HuH-7 (cell line): ENCODE measurements at places on chromosomes 16 and 17.

DNA sequence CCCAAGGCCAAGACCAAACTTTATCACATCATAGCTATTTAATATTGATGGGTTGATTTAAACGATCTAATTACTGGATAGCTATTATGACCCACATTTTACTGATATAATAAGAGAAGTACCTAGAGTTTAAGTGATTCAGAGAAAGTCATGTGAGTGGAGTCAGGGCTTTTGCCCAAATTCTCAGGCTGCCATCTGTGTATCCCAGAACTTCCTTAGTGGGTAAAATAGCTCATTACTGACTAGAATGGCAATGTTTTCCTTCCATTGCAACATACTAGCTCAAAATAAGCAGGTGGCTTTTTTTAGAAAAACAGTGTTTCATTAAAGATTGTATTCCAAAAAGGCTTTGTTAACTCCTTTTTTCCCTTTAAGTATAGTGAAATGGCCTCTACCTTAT, 113.9 kb upstream of the MAF start:
- no peak for DNase-seq

DNA sequence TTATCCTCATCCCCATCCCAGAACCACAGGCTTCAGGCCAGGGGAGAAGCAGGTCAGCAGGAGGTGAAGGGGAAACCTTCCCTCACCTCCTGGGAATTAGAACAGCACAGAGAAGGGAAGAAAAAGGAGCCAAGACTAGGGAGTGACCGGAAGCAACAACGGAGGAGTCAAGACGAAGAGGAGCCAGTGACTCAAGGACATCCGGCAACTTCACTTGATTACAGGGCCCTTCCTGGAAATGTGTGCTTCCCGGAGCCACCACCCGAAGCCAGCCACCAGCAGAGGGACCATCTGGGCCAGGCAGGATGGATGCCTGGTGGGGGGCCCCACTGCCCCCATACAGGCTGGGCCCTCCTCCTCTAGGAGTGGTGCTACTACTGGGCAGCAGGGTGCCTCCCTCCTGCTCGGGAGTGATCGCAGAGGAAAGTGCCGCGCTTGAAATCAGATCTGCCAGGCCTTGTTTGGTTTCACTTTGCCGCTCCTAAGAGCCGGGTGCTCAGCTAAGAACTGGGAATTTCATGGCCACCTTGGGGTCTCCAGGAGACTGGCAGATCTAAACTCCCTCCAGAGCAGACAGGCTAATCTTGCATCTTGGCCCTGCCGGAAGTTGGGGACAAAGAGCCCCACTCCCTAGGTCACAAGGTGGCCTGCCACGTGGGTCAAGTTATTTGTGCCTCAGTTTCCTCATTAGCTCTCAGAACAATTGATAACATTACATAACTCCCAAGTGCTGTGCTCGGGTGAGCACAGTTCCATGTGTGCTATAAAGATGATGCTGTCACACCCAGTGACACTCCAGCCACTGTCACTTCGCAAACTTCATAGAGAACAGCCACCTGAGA, 6.6 kb downstream of the CDC42EP4 start:
- no peak for DNase-seq

DNA sequence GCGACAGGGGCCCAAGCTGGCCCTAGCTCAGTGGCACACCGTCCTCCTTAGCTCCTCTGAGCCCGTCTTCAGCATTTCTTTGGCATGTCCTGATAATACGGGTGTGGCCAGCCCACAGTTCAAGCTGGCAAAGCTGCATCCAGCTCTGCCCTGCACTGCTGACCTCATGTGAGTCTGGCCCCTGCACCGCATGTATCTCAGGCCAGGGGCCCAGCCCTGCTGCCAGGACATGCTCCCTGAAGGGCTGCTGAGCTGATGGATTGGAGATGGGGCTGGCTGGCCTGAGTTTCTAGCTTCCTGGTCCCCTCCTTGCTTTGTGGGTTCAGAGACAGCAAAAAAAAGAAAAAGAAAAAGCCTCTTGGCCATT, 2.4 kb downstream of the DOC2B start:
- no peak for DNase-seq

DNA sequence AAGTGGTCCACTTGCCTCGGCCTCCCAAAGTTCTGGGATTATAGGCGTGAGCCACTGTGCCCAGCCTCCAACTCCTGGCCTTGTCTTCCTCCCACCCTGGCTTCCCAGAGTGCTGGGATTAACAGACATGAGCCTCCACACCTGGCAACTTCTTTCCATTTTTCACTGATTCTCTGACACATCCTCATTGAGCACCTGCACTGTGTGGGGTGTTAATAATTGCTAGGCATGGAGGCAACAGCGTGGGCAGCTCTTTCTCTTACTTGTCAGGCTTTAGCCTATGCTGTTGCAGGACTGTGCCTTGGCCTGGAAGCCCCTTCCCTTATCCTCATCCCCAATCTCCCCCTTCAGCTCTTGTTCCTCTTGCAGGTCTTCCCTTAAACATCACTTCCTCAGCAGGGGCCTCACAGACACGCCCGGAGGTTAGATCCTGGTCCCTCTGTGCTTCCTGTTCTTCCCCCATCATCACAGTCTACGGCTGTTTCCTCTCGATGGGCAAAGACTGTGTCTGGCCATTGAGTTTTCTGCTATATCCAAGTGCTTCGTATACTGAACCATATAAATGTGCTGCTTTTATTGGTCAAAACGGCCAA, 7.9 kb downstream of the QPRT start:
- no peak for DNase-seq

GRCh38 chr16:86939609-86940008, 361.3 kb downstream of the FOXL1 start:
- DNase-seq: no peak

DNA sequence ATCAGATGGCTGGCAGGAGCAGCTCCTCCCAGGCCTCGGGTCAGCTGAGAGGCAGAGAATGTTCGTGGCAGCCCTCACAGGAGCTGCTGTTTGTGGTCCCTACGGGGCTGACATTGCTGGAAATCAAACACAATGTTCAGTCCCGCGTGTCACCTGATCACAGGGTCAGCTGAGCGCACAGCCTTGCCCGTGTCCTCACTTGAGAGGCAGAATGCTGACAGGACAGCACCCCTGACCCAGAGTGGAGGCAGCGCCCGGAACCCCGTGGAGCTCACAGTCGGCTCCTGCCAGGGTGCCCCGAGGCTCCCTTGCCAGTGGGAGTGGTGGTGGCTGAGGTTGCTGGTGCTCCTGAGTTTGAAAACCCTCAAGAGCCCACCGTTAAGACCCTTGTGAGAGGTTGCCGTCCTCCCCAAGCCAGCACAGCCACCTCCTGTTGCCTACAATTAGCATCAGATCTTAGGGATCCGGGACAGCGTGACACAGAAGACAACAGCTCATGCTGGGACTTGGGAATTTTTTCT, 3.6 kb upstream of the CHMP6 start:
- no peak for DNase-seq

DNA sequence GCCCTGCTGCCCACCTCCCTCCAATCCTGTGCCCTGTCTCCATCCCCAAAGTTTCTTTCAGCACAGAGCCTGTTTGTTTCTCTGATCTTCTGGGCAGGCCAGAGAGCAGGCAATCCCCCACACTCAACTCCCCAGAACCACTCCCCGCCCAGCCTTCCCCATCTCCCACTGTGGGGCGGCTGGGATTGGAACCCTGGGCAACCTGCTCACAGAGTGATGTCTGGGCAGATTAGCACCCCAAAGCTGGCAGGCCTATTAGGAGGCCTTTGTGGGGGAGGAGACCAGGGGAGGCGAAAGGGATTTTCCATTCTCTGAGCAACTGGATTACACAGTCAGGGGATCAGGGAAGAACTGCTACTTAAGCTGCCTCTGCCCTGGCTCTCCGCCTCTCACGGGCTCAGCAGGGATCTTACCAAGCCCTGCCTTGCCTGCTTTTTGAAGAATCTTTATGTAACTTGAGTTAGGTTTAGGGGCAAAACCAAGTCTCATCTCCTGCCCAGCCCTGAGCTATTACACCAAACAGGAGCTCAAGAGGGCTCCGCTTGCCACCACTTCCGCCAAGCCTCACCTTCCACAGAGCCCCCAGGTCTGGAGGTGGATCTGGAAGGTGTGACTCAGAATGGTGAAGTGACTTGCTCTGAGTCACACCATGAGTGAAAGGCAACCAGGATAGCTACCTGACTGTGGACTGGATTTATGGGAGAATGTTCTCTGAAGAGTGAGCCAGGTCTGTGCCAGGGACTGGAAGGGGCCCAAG, 16.0 kb upstream of the LHX1 start:
- no peak for DNase-seq

- DNase-seq: no peak
Observed at GRCh38 chr16:28981517-28981916, 3.3 kb upstream of the LAT start.

DNA sequence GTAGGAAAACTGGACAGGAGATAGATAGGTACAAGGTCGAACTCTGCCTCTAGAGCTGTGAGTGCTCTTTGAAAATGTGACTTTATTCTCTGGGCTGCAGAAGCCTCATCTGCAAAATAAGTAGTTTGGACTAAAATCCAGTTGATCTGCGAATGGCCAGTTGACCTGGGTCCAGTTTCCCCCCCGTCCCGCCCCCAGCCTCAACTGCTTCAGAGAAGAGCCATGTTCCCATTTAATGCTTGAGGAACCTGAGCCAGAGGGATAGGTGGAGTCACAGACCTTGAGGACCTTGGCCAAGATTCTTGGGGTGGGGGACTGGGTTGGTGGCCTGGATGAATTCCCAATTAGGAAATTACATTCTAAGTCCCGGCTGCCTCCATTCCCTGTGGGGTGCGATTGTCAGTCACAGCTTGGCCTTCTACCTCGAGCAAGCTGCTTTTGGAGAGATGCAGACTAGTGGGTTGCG, 14.1 kb downstream of the TBX2 start:
- no peak for DNase-seq

DNA sequence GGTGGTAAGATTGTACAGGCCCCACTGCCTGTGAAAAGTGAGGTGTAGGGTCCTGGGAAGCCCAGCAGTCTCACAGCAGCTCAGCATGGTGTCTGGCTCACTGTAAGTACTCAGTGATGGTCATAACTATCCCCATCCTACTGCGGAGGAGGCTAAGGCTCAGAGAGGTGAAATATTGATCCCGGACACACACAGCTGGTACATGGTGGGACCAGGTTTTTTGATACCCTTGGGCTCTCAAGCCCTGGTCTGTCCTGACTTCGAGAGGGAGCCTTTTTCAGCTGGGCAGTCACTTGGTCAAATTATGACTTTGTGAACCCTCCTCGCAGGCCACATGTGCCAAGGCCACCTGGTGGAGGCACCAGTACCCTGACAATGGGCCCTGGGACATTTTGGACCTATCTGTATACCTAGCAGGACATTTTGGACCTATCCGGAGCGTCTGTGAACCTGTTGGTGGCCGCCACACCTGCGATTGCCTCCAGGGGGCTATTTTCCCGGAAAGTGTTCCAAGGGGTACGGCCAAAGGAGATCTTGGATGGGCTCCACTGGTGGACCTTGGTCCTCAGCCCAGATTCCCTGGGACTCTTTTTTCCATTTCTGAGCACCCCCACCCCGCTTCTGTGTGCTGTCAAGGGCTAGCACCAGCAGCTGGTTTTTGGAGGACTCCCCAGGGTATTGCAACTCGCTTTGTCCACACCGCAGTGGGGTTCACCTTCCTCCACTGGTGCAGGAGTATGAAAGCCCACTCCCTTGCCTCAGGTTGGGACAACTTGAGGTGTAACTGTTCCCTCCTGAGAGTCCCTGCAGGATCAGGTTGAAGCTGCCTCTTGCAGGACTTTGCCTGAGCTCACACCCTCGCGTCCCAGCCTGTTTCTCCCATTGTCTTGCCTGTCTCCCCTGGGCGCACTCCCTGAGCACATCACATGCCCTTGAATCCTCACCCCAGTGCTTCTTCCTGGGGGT, 83.6 kb upstream of the NKD1 start:
- no peak for DNase-seq

- DNase-seq: no peak
Observed at GRCh38 chr16:85644093-85644712, 31.1 kb downstream of the GSE1 start.

DNA sequence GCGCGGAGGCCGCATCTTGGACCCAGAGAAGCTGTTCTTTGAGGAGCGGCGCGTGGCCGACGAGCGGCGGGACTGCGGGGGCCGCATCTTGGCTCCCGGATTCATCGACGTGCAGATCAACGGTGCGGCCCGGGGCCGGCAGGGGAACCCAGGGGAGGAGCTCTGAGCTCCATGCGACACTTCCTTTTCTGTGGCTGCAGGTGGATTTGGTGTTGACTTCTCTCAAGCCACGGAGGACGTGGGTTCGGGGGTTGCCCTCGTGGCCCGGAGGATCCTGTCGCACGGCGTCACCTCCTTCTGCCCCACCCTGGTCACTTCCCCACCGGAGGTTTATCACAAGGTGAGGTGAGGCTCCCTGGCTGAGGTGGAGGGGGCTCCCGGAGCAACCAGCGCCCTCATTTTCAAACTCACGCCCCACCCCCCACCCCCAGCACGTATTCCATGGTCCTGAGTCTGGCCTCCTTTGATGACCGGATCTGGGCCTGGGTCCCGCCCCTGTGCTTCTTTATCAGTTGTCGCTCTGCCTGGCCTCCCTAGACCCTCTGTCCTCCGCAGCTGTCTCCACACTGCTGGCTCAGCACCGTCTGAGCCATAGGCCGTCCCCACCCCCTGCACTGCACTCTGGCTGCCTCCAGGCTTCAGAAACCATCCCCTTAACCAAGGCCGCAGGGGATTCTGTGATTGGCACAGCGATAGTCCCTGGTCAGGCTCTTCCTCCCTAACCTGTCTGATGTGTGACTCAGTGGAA, 787 bp downstream of the AMDHD2 start:
- DNase-seq: no peak

DNA sequence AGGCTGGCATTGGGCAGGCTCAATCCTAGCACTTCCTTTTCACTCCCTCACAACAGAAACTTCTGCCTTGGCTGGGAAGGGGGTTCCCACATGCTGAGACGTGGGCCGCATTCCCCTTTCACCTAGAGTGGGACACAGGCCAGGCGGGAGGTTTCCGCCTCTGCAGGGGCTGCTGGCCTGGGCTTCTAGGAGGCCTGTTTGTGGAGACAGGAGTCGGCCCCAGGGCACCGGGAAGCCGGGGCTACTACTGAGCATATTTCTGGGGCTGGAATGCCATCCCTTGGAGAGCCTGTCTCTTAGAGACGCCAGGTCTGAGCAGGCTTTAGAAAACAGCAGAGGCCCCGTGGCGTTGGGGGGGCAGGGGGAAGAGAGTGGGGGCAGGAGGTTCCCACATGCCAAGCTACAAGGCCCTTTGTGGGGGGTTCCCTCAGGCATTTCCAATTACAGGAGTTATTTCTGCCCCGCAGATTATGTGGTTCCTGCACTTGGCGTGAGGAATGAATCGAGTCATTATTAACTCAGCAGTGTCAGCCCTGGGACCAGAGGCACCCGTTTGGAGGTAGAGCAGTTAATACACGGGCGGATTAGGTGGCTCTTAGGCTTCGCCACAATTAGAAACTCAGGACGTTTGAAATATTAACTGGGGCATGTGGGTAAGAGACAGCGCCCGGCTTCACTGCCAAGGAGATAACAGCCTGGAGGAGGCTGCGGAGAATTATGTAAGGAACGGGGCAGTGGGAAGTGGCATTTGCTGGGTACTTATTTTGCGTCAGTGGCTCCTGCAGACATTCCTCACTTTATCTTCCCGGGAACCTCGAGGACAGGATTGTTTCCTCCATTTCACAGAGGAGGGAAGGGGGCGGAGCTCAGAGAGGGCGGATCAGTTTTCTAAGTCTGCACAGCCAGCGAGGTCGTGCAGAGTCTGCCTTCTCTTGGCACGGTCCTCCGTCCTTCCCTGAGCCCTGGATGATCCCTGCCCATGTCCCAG, 162.5 kb downstream of the MAF start:
- DNase-seq: no peak

- DNase-seq: no peak
Observed at GRCh38 chr17:79242873-79243602, 168.4 kb downstream of the ENGASE start.
